ENCODE measurements at places on chromosomes 5 and 9. TPM values are rescaled to one million over a fixed set of nuclear protein-coding genes. Genes with fewer than 3 reads are reported as not detected.

Gene SPRY4
- total RNA-seq = 8.4 TPM

Gene CRHBP
- not detected for total RNA-seq

Gene PCA3
- total RNA-seq = not detected

Gene DNLZ
- 37.9 TPM for total RNA-seq

Gene NTNG2
- total RNA-seq = 3.1 TPM

Gene CEL
- 0.68 TPM for total RNA-seq

Gene DBN1
- 68.6 TPM for total RNA-seq

Gene PLPPR1
- total RNA-seq = not detected

Gene INSL4
- total RNA-seq = 15.8 TPM

Gene GDNF
- total RNA-seq = not detected

Gene SRP19
- 107 TPM for total RNA-seq

Gene TBC1D2
- total RNA-seq = 8.8 TPM

Gene EMB
- total RNA-seq = 6.4 TPM

Gene PCDHGC5
- total RNA-seq = not detected

Gene NNT
- 11.7 TPM for total RNA-seq

Gene IL3
- total RNA-seq = not detected

Gene FBP2
- not detected for total RNA-seq

Gene TLR4
- 0.07 TPM for total RNA-seq

Gene CDK9
- total RNA-seq = 54.9 TPM

Gene MCC
- 0.14 TPM for total RNA-seq

Gene SLC25A2
- total RNA-seq = not detected

Gene TMEM171
- total RNA-seq = 6.8 TPM

Gene ORM2
- total RNA-seq = not detected

Gene FOXD4
- 0.33 TPM for total RNA-seq

Gene TEX48
- total RNA-seq = not detected

Gene COMMD10
- 36.4 TPM for total RNA-seq

Gene IRX4
- 0.39 TPM for total RNA-seq

Gene ACER2
- 3.1 TPM for total RNA-seq

Gene ARAP3
- 4.5 TPM for total RNA-seq

Gene TUSC1
- total RNA-seq = 6.6 TPM

Gene FST
- total RNA-seq = 2.0 TPM

Gene RAD1
- total RNA-seq = 36.3 TPM

Gene AK8
- 1.1 TPM for total RNA-seq

Gene IL5
- not detected for total RNA-seq

Gene YIPF5
- 69.8 TPM for total RNA-seq

Gene TMEM232
- not detected for total RNA-seq

Gene QRFP
- not detected for total RNA-seq

Gene SLC2A6
- 21.4 TPM for total RNA-seq

Gene ZNF366
- total RNA-seq = not detected

Gene IFNB1
- total RNA-seq = not detected

Gene SMIM33
- total RNA-seq = not detected

Gene TYRP1
- total RNA-seq = not detected

Gene CCDC192
- total RNA-seq = not detected

Gene NPR2
- total RNA-seq = 4.8 TPM

Gene UBAC1
- 33.9 TPM for total RNA-seq

Gene COL27A1
- 9.4 TPM for total RNA-seq

Gene TAF1L
- not detected for total RNA-seq

Gene SEMA6A
- 0.10 TPM for total RNA-seq

Gene CAMK2A
- total RNA-seq = 1.0 TPM

Gene ENTR1
- total RNA-seq = 54.8 TPM

Gene GABRG2
- not detected for total RNA-seq

All from A549 treated with Mapracorat at 1 μM for 4 hours (cell line).